Activated naive CD4-positive, alpha-beta T cell (primary cell): ENCODE measurements at places on chromosomes 2 and 18.

GRCh38 chr18:33101316-33101715, 328.5 kb upstream of the KLHL14 start:
- no peak for DNase-seq

DNA sequence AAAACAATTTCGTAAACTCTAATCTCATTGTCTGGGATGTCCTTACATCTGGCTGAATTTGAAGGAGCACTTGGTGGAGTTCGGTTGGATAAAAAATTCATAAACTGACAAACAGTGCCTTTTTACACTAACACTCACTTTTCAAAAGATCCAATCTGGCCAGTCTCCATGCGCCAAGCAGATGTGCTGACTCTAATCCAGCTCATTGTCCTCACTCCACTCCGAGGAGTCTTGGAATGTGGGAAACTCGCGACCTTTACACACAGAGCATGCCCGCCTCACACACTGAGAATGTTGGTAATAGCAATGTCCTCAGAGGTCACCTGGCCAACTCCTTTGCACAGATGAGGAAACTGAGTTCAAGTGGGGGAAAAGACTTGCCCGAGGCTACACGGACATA, 66.8 kb downstream of the XDH start:
- DNase-seq = no peak

- DNase-seq = no peak
Measured at GRCh38 chr2:176193048-176193447, 4.6 kb downstream of the HOXD1 start.

DNA sequence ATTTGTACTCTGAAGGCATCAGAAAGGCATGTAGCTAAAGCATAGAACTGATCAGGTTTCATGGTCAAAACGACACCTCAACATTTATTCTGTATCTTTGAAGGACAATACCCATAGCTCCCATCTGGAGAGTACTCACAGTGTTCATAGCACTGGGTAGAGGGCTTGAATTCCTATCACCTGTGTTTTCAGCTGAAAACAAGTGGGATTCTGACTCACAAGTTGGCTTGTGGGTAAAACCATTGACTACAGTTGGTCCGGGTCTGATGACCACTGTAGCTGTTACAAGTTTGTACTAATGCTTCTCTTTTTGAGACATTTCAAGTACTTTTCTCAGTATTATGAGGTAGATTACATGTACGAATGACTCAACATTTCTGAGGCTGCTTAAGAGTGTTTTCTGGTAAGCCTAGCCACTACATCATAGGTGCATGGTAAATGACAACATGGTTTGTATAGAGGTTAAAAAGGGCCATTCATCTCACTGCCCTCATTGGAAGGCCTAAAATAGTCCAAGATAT, 68.6 kb upstream of the PELI1 start:
- DNase-seq = no peak

DNA sequence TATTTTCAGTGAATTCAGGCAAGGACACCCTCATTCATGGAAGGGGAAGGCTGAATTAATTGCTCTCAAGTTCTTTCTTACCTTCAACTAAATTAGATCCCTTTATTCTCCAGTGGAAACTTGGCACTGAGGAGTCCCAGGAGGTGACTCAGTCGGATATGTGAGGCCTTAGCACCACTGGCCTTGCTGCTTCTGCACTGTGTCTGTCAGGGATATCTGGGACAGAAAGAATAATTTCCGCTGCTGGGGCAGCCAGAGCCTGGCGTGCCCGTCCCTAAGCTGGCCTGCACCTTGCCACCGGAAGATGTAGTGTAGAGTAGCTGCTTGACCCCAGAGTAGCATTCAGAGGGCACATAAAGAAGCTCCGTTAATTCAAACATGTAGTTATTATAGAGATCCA, 53.4 kb downstream of the LIMS1 start:
- DNase-seq = no peak

GRCh38 chr18:37253394-37254235, 312.0 kb downstream of the CELF4 start:
- DNase-seq = no peak

GRCh38 chr2:204776781-204777559, 231.7 kb downstream of the PARD3B start:
- no peak for DNase-seq

DNA sequence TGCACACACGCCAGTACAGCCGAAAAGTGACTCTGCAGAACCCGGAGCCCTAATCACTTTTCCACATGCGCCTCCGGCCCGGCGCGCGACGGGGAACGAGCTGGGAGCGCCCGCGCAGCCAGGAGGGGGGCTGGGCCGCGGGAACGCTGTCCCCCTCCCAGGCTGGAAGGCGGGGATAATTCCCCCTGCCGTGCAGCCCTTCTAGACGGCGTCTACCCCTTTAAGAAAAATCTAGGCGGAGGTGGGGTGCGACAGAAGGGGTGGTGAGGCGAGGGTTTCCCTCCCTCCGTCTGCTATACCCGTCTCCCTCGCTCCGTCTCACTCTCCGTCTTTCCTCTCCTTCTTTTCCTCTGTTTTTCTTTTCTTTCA, 2.4 kb downstream of the CYP26B1 start:
- DNase-seq = no peak

DNA sequence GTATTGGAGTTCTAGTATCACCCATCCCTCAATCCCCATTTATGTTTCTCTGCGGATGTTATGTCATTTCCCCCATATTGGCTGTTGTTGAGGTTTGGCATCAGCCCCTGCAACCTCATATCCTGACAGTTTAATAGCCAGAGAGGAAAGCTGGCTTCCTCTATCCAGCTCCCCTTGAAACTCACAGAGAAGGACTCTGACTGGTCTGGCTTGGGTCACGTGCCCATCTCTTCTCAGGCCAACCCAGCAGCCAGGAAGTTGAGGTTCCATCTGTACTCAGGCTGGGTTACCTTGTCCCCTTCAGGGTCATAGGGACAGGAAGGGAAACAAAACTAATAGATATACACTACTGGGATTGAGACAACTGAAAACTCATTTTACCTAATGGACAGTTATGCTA, 148.0 kb upstream of the SLC14A2 start:
- no peak for DNase-seq

DNA sequence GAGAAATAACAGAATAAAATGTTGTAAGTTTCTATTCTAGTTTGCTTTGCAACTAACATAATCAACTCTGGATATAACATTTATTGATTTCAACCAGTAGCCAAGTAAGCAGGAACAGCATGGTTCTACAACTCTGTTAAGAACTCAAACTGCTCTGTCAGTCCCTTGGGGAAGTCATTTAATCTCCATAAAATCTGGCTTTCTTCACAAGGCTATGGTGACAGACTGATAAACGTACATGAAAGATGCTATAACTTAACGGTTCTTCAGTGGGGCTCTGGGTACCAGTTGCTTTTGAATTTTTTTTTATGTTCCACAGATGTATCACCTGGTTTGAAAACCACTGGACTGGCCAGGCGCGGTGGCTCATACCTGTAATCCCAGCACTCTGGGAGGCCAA, 10.3 kb downstream of the PSME4 start:
- DNase-seq = no peak

GRCh38 chr18:2845172-2845571, 1.6 kb upstream of the EMILIN2 start:
- no peak for DNase-seq

DNA sequence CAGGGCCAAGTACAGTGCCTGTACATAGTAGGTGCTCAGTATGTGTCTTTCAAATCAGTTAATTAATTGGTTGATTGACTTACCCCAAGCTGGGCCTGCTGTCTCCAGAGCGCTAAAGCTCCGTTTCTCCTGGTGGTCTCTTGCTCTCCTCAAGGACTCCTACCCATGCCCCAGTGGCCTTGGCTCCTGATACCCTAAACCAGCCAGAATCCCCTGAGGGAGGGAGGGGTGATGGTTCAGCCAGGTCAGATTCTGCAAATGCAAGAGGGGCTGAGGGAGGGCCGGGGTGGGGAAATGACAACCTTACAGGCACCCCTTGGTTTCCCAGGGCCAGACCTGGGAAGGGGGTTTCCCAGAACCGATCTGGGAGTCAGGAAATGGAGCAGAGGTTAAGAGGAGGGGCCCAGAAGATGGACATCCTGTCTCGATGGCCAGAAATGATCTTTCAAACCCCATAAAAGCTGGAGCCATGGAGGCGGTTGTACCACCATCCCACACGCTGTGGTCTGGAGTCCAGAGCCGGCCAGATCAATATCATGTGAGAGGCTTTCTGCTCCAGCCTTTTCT, 209.1 kb downstream of the TNS1 start:
- DNase-seq = no peak

DNA sequence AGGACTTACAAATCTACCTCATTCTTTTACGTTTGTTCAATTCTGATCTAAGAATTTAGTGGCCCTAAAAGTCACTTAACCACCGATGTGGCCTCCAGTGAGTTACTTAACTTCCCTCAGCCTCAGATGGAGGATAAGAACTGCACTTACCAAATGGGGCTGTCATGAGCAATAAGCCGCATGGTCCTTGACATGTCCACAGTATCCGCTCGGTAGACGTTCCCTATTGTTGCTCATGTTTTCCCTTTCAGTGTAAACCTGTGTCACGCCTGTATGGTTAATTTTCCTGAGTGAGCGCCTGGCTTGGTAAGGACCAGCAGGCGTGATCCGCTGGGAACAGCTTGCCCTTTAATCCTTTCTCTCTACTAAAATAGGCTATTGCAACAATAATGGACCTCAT, 20.3 kb downstream of the SEC11C start:
- no peak for DNase-seq

DNA sequence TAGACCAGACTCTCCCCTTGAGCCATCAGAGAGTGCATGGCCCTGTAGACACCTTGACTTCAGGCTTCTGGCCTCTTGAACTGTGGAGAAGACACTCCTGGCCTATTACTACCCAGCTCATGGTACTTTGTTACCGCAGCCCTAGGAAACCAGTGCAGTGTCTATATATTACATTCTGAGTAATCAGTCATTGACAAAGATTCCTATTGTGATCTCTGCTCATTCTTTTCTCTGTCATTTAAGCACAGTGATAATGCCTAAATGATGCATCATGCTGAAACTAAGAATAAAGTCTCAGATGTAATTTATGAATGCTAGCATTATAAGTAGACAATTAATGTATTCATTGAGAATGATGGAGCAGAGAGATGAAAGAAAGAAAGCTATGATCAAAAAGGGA, 603.5 kb downstream of the SOCS6 start:
- DNase-seq = no peak

- DNase-seq = no peak
Measured at GRCh38 chr2:25365241-25365640, 23.5 kb upstream of the DNMT3A start.

- no peak for DNase-seq
Measured at GRCh38 chr2:178280244-178280852, 86.0 kb downstream of the OSBPL6 start.

DNA sequence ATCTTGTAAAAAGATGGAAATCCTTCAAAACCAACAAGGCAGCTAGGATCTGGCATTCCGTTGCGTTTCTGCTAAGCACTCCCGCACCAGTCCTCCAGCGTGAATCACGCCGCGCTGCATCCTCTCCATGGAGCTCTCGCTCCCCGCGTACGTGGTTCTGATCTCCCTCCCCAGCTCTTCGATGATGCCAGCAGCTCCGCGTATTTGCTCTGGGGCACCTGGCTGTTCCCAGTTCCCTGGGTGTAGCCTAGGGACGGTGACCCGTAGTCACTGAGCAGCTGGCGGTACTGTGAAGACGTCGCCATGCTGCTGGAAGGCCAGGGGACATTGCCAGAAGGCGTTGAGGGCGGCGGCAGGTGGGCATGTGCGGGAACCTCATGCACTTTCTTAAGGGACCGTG, 407.5 kb downstream of the RNF144A start:
- no peak for DNase-seq

DNA sequence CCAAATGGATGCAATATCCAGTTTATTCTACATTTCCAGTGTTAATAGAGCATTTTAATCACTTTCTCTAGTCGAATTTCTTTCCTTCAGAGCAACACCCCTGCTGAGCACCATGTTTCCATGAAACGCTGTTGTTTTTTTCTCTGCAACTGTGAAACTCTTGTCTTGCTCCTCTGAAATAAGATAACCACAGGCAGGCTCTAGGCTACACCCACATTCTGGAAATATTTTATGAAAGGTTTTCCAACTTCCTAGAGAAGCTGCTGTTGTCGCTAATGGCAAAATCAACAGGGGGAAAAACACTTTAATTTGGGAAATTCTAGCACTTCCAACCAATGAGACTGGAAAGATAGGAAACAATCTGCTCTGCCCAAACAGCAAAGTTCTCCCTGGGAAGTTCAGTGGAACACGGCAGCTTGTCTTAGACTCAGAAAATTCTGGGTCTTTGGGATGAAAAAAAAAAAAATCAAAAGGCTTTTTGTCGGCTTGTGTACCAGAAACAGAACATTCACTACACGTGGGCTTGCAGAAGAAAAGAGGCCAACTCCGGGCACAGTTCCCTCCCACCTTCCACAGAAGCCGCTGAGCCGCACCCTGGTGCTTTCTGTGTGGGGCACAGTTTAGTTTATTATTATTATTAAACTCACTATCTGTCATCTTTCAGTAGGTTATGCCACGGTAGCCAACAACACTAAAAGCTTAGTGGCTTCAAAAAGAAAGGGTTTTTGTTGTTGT, 98.7 kb downstream of the MMADHC start:
- DNase-seq = no peak

GRCh38 chr2:129203331-129203730, 776.1 kb upstream of the RAB6C start:
- no peak for DNase-seq

DNA sequence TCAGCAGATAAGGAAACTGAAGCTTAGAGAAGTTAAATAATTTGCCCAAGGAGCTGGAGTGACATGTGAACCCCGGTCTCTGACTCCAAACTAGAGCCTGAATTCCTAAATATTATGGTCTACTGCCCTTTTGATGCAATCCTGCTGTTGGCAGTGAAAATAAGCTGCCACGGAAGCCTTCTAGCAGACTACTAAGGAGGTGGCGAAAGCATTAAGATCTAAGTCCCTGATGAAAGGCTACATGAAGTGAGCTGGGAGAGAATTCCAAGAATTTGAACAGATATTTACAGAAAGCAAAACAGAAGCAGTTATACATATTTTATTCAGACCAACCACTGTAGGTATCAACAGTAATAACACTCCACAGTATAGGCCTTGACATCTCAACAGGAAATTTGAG, 28.1 kb downstream of the TRMT61B start:
- DNase-seq = no peak

GRCh38 chr2:127122361-127123027, 15.5 kb upstream of the BIN1 start:
- DNase-seq = no peak

DNA sequence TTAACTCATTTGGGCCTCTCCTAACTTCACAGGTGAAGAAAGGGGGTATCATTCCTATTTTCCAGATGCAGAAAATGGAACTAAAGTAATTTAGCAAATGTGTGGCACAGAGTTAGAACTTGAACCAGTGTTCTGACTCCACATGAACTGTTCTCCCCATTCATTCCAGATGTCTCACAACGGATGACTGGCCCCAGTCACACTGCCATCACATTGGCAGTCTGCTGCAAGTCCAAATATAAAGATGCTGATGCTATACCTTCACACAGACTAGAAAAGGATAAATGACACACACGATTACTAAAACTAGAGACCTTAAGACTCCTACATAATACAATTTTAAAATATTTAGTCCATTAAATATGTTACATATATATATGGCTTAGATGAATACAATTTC, 195.7 kb downstream of the NBAS start:
- no peak for DNase-seq

- no peak for DNase-seq
Measured at GRCh38 chr2:589281-590130, 87.7 kb downstream of the TMEM18 start.

- DNase-seq = no peak
Measured at GRCh38 chr2:161370981-161371380, 45.1 kb upstream of the TBR1 start.

- DNase-seq = no peak
Measured at GRCh38 chr2:46945671-46946070, 30.1 kb upstream of the MCFD2 start.
